ENCODE measurements at places on chromosomes 13 and 19. TPM values are rescaled to one million over a fixed set of nuclear protein-coding genes. Genes with fewer than 3 reads are reported as not detected.

The LRP3 gene
- total RNA-seq: 0.37 TPM

- DNase-seq: no peak
Measured at GRCh38 chr19:13023656-13024055, 28.4 kb downstream of the NFIX start.

The THAP8 gene
- 3.4 TPM for total RNA-seq

DNA sequence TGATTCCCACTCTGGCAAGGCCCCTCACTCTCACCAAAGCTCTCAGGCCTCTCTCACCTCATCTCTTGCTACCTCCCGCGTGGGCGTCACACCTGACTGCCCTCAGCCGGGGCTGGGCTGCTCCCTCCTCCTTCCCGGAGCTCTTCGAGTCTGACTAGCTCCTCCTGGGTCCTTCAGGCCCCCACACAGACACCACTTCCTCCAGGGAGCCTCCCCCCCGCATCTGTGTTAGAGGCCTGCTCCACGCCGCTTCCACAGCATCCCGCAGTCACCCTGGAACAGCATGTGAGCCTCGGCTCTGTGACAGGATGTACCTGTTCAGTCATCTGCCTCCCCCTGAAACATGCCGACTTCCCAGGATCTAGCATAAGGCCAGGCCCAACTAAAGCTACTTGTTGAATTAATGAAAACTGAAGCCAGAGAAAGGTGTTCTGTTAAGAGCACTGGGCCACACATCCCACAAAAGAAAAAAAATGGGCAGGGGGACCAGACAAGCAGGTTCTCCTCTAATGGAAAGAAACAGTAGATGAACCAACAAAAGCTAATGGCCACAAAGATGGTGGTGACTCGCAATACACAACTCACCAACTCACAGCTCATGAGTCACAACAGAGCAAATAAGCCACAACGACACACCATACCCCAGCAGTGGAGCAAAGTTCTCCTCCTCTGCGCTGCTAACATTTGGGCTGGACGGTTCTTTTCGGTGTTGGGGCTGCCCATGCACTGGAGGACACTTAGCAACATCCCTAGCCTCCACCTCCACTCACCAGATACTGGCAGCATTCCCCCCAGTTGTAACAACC is 3.0 kb downstream of the PPP6R1 start:
- DNase-seq: peak; percentile 85

GRCh38 chr13:35836446-35836845 is 294.7 kb downstream of the DCLK1 start:
- DNase-seq: no peak

GRCh38 chr13:99926014-99926731 is 45.4 kb downstream of the ZIC5 start:
- no peak for DNase-seq

DNA sequence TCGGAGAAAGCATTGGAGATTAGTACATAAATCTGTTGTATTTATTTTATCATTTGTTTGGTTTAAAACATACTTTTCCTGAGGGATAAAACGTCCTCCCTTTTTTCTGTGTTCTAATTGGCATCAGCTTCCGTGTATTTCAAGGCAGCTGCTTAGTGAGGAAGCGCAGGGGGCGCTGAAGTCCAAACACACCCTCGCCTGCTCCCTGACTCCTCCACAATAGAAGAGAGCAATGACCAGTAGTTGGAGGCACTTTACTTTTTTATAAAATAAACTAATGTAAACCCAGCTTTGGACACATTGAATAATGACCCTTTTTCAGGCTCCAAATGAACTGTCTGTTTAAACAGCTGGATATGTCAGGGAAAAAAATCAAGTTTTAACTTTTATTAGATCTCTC is 79.9 kb downstream of the RNASEH2B start:
- no peak for DNase-seq

DNA sequence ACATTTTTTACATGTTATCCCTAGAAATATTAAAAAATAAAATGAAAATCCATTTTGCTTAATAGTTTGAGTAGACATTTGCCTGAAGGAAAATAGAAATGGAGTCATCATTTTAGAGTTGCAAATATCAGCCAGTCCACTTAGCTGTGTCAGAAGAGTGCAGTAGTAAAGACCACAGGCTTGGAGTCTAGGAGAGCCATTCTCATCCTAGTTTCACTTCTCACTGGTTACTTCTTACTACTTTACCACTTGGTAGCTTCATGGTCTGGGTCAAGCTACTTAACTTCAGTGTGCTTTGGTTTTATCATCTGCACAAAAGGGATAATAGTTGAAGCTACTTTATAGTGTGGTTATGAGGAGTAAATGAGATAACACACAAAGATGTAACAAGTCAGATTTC is 286.5 kb upstream of the NBEA start:
- DNase-seq: no peak

GRCh38 chr19:46756544-46756888 is 10.3 kb upstream of the STRN4 start:
- DNase-seq: no peak

DNA sequence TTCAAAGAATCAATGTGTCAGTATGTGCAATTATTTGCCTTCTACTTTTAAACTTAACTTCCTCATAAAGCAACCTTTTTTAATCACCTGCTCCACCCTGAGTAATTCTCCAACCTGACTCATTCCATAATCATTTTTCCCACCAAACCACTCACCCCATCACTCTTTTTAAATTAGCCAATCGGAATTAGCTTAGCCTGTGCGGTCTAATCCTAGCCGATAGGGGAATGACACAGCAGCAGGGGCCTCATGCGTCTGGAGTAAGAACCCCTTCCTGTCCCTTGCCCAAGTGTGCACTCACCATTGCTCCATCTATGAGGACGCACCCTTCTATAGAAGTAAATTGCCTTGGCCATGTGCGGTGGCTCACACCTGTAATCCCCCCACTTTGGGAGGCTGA is 27.4 kb upstream of the ZNF83 start:
- no peak for DNase-seq

The CYP4F2 gene
- not detected for total RNA-seq

The S1PR4 gene
- total RNA-seq: 32.2 TPM

GRCh38 chr13:72959643-72960042 is 99.2 kb upstream of the KLF5 start:
- no peak for DNase-seq

Measured in activated CD4-positive, alpha-beta T cell treated with anti-CD3 and anti-CD28 coated beads for 36 hours (primary cell).